MCF 10A (cell line): ENCODE measurements at places on chromosomes 5 and 9.
A peak's percentile ranks its signal among the peaks of the same experiment; 100 is the strongest.

DNA sequence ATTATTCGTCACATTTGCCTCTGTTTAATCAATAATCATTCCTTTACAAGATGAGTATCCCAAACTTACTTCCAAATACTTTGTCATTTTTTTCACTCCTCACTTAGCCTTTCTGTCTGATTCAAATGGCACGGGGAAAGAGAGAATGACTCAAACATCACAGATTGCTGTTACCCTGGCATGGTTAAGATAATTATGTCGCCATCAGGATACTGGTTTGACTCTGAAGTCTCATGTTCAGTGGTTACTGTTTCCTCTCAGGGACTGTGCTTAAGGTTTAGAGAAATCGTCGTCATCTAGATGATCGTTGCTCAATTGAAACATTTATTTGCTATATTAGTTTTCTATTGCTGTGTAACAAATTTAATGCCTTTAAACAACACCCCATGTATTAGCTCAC is 45.2 kb upstream of the RAD23B start:
- DNase-seq = no peak

DNA sequence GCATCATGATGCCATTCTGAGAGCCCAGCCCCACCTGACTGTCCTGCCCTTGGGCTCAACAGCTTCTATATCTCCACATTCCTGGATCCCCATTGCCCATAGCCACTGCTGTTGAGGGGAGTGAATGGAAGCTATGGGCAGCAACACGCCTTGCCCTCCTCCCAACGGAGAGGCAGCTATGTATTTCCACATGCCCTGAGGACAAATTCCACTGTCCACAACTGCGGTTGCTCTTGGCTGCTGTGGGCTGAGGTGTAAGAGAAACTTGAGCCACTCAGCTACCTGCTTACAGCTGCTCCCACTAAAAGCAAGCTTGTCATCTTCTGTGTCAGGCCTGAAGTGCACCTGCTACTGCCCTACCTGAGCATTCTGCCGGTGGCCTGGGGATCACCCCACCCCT is 222.9 kb downstream of the PSAT1 start:
- DNase-seq = peak; percentile 9

DNA sequence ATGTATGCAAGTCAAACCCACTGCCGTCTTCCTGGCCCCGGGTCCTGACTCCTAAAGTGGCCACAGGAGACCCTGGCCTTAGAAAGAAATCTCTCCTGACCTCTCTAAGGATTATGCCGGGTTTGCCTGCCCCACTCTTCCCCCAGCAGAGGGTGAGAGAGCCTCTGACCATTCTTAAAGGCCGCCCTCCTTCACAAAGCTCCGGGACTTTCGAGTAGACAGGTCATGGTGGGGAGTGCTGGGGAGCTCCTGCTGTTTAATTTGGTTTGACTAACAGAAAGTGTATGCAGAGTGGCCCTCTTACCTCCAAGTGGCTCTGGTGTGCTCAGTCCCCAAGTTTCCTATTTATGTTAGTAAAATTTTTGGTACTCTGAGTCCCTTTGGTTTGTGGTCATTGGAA is 111.8 kb downstream of the LRRC70 start:
- DNase-seq = no peak

- no peak for DNase-seq
Measured at GRCh38 chr5:98258939-98259338, 514.5 kb upstream of the RGMB start.

DNA sequence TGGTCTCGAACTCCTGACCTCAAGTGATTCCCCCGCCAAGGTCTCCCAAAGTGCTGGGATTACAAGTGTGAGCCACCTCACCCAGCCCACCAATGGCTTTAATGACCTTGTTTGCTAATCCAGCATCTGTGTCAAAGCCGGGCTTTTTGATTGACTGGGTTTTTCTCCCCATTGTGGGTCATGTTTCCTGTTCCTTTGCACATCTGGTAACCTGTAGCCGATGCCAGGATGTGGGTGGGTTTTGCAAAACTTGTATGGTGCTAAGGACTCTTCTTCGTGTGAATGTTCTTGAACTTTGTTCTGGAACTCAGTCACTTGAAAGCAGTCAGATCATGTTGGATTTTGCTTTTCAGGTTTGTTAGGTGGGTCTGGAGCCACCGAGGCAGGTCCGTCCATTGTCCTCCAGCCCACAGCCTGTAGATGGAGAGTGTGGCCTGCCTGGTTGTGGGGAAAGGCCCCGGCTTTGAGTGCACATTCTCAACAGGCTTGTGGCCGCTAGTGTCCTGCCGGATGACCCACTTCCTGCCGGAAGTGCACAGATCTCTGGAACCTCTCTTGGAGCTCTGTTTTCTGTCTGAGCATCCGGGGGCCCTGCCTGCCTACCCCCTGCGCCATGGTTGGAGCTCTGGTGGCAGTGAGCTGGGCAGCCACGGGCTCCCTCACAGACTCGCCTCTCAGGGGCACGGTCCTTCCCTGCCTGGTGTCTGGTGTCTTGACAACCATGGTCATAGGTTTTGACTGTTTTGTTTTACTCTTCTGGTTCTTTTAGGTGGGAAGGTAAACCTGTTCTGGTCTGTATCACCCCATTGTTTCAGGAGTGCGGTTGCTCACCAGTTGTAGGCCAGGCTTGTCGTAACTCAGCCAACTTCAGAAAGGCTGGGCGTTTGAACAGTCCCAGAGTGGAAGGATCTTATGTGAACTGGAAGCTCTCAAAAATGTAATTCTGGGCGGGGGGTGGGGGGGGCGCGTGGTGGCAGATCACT is 69.6 kb upstream of the CACNA1B start:
- no peak for DNase-seq

DNA sequence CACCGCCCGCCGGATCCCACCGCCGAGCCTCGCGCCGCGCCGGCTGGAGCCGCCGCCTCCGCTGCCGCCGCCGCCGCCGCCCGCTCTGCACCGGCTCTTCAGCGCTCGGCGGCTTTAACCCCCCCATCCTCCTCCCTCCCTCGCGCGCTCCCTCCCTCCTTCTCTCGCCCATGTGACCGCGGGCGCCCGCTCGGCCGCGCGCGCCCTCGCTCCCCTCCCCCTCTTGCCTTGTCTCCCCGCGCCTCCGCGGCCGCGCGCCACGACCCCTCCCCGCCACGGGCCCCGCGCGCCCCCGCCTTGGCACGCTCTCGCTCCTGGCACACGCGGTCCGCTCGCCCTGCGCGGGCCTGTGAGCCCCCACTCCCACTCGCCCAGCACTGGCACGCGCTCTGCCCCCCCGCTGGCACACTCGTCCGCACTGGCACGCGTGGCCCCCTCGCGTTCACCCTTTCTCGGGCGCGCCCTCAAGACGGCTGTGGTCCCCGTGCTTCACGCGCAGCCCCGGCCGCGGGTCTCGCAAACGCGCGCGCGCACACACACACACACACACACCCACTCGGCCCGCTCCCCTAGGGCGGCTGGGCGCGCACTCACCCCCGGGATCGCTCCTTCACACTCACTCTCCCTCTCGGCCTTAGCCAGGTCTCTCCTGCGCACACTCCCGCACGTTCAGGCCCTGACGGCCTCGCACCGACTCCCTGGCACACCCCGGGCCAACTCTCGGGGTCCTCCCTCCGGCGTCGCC is at the start of gene CNTFR:
Gene CNTFR, minus strand, starts transcription at position 89 of the 745 bp plus-strand sequence. CDS start 20,743 bp downstream, outside the sequence.
- DNase-seq = no peak

- no peak for DNase-seq
Measured at GRCh38 chr5:157282150-157282549, 16.2 kb downstream of the CYFIP2 start.

DNA sequence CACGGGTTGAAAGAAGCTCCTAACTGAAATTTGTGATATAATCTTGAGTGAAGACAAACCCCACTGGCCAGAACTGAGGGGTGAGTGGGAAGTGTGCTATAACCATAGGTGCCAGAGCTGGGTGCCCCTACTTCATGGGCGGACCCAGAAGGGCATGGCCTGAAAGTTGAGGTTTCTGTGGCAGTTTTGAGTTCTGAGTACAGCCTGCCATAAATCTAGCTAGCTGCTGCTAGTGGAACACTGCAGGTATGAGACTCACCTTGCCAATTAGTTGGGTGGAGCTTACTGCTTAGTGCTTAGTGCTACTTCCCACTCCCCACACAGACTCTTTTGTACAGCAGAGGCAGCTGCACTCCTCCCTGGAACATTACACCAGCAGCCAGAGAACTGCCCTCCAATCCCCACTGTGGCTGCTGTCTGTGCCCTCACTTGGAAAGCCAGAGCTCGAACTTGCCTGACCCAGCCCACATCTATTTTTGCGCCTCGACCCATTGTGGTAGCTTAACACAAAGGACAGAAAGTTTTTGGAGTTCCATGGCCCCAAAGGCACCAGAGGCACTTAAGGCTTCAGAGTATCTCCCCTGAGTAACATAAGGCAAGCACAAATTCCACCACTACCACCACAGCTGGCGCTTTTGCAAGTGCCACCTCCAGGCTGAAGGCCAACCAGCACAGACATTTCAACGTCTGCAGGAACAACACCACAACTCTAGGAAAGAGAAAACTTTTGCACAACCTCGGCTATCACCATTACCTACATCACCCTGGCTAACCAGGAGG is 27.1 kb upstream of the PTGER4 start:
- DNase-seq = no peak

DNA sequence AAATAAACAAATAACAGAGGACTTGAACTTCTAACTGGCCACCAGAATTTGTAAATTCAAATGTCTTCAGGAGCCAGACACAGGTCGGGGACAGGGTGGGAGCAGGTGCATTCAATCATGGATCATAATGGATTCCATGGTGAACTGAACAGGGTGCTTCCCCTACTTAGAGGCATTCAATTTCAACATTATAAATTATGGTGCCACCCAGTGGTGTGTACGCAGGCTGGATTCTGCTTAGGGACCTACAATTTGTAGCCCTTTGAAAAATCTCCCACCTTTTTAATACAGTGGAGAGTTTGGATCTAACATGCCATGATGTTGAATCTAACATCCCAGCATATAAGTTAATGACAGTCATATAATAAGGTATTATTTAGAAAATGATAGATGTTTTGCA is 22.3 kb downstream of the KLF9 start:
- DNase-seq = peak; percentile 18

DNA sequence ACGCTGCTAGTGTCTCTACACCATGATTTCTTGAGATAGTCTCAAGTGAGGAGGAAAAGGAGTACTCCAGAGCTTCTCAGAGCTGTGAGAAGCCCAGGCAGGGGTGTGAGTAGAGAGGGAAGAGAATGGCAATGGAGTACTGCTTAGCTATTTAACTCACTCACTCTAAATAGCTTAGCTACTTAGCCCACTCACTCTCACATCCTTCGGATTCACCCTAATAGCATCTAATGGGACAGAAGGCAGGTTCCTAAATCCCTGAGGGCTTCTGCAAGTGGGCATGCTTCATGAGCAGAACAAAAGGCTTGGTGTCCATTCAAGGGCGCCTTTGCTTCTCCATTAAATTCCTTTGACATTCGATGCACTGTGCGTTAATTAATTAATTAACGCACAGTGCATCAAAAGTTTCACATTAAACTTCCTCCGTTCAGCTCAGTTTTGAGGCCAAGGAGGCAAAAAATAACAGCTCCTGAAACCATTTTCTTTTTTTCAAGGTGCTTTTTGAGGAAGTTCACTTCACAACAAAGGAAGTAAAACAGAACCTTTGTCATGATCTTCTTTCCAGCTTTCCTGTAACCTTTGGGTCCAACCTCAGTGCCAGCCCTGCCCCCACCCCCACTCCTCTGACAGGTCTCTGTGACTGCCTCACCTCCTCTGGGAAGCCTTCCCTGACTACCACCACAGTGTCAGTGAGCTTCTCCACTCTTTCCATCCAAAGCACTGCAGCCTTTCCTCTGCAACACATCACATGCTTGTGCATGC is 294.0 kb downstream of the SEC61B start:
- no peak for DNase-seq

- DNase-seq = no peak
Measured at GRCh38 chr5:119275601-119276173, 80.1 kb upstream of the TNFAIP8 start.

- no peak for DNase-seq
Measured at GRCh38 chr9:76980566-76980965, 38.9 kb upstream of the FOXB2 start.

DNA sequence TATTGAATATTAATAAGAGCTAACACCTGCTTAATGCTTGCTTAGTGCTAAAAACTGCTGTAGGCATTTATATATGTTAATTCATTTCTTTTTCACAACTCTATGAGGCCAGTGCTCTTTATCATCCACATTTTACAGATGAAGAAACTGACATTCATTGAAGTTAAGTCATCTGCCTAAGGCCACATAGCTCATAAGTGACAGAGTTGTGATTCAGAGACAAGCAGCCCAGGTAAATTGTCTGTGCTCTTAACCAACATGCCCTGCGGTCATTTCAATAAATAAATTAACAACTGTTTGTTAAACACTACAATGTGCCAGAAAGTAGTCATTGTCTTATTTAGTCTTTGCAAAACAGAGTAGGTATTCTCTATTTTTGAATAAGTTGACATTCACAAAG is 1354.4 kb upstream of the C9orf72 start:
- DNase-seq = peak; percentile 83

- DNase-seq = peak; percentile 1
Measured at GRCh38 chr9:69981686-69982445, 61.8 kb upstream of the MAMDC2 start.

DNA sequence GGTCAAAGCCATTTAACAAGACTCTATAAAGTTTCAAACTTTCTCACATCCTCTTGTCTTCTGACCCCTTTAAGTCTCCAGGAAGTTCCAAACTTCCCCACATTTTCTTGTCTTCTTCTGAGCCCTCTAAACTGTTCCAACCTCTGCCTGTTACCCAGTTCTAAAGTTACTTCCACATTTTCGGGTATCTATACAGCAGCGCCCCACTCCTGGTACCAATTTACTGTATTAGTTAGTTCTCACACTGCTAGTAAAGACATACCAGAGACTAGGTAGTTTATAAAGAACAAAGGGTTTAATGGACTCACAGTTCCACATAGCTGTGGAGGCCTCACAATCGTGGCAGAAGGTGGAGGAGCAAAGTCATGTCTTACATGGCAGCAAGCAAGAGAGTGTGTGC is 23.3 kb upstream of the PRLR start:
- no peak for DNase-seq

GRCh38 chr5:135167634-135168033 is 133.6 kb upstream of the PITX1 start:
- DNase-seq = no peak

- DNase-seq = no peak
Measured at GRCh38 chr5:94977437-94977836, 307.5 kb downstream of the MCTP1 start.

DNA sequence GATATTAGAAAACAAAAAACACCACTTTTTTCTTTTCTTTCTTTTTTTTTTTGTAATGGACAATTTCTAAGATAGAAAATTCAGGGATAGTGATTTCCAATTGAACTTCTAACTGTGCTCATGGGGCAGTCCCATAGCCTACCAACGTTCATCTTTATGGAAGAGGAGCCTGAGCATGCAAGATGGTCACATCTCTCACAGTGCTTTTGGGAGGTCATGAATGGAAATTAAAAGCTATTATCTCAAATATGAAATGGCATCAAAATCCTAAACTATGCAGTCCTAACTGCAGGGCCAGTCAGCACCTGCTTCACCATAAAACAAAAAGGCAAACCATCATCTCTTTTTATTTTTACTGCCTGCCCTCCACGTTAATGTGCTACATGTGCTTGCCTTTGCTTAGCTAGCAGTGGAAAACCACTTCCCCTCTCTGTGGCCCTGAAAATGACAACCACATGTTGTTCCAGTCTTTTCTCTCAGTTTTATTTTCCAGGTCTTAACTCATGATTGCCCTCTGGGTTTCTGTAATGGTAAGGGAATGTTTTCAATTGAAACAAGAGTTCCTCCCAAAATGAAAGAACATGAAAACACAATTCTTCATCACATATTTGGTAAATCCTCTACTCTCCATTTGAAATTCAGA is 16.7 kb downstream of the IFNB1 start:
- no peak for DNase-seq
